Activated naive CD8-positive, alpha-beta T cell treated with anti-CD3 and anti-CD28 coated beads, Interleukin-2, amount 50 U/mL, for 24 hours (primary cell): ENCODE measurements at places on chromosomes 1 and 21.

DNA sequence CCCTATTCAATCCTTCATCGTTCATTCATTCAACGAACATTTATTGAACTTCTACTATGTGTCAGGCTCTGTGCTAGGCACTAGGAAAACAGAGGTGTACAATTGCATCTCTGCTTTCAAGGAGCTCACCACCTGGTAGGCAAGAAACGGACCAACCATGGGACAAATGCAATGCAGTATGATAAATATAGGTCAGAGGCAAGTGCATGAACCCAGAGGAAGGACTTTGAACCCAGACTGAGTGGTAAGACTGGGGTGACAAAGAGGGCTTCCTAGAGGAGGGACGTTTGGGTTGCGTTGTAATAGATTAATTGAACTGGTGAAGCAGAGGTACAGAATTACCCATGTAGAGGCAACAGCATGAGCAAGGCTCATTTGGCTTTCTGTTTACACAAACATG lies 16.4 kb downstream of the CD2 start:
- no peak for DNase-seq

- no peak for DNase-seq
These were observed 159.1 kb upstream of the USP24 start for GRCh38 chr1:55374216-55374615.

- DNase-seq: peak; percentile 75
These were observed 54.7 kb upstream of the IFFO2 start for GRCh38 chr1:19010995-19011844.

DNA sequence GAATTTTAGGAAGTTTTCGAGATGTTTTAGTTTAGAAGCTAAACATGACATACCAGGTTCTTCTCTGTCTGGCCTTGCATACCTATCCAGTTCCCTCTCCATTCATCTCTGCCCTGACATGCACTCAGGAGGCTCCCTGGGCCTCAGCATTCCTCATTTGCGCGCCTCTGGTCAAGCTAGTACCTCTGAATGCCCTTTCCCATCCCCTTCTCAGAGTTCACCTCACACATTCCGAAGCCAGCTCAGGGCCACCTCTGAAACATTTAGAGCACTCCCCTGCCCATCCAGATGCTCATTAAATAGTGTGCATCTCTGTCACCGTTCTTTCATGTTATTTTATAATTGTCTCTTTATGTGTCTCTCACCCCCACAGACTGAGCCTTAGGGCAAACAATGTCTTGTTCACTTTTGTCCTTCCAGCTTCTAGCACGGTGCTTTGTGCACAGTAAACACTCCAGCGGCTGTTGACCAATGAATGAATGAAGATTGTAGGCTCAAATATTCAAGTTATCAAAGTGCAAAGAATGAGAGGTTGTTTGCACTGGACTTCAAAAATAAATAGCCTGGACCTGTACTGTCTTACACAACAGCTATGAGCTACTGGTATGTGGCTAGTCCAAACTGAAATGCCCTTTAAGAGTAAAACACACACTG lies 1.2 kb upstream of the DHCR24 start:
- DNase-seq: no peak

GRCh38 chr1:113027449-113027848 lies 45.5 kb upstream of the LRIG2 start:
- no peak for DNase-seq

GRCh38 chr21:27033471-27033870 lies 66.6 kb upstream of the ADAMTS5 start:
- DNase-seq: no peak
